Activated CD8-positive, alpha-beta T cell treated with anti-CD3 and anti-CD28 coated beads for 36 hours (primary cell): ENCODE measurements at places on chromosomes 12 and 14. TPM values are rescaled to one million over a fixed set of nuclear protein-coding genes. Genes with fewer than 3 reads are reported as not detected.

Gene COL2A1
- not detected for total RNA-seq

Gene SERPINA10
- not detected for total RNA-seq

Gene KRT4
- total RNA-seq: 0.16 TPM

Gene SERPINA1
- total RNA-seq: 1.9 TPM

Gene CCDC60
- total RNA-seq: not detected

DNA sequence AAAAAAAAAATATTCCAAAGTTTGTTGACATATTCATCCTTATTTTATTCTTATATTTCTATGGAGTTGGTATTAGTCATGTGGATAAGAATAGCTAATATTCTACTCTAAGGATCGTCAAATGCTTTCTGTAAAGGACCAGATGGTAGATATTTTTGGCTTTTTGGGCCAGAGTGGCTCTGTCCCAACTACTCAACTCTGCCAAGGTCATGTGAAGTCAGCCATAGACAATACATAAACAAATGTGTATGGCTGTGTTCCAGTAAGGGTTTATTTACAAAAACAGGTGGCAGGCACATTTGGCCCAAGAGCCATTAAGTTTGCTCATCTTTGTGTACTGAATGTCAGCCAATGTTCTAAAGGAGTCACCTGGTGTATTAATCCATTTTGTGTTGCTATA lies 131.8 kb downstream of the TBX5 start:
- DNase-seq: no peak

- no peak for DNase-seq
These were observed 249.9 kb downstream of the DPF3 start for GRCh38 chr14:72644038-72644437.

- no peak for DNase-seq
These were observed 214.7 kb downstream of the PDZRN4 start for GRCh38 chr12:41402801-41403200.

DNA sequence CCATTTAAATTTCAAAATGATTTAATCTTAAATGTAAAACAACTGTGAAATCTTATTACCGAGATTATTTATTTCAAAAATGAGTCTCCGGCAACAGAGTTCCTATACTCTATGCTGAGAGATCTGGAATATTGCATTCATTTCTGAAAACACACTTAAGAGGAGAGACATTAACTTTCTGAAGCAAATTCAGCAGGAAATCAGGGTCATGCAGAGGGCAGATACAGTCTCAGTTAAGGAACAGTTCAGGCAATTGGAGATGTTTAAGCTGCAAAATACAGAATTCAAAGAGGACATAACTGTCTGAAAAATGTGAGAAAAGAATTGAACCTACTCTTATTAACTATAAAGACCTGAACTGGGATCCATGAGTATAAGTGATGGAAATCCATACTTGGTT lies 320.7 kb downstream of the PAWR start:
- DNase-seq: no peak

- DNase-seq: no peak
These were observed 21.3 kb downstream of the KCNA5 start for GRCh38 chr12:5064913-5065490.

DNA sequence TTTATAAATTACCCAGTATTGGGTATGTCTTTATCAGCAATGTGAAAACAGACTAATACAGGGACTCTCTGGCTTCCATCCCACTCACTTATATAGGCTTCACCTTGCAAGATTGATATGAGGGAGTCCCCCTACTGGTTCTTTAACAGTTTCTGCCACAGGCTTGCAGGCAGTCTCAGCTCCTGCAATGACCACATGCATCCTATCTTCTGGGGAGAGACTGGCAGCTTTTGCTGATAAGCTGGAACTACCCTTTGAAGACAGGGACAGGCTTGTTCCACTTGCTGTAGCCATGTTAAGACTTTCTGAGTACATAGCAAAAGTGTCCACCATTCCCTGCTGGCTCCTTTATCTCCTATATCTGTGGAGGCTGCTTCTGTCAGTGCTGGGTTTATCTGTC lies 531.7 kb upstream of the FLRT2 start:
- no peak for DNase-seq

- DNase-seq: no peak
These were observed 116.9 kb upstream of the ATF1 start for GRCh38 chr12:50647031-50647430.

DNA sequence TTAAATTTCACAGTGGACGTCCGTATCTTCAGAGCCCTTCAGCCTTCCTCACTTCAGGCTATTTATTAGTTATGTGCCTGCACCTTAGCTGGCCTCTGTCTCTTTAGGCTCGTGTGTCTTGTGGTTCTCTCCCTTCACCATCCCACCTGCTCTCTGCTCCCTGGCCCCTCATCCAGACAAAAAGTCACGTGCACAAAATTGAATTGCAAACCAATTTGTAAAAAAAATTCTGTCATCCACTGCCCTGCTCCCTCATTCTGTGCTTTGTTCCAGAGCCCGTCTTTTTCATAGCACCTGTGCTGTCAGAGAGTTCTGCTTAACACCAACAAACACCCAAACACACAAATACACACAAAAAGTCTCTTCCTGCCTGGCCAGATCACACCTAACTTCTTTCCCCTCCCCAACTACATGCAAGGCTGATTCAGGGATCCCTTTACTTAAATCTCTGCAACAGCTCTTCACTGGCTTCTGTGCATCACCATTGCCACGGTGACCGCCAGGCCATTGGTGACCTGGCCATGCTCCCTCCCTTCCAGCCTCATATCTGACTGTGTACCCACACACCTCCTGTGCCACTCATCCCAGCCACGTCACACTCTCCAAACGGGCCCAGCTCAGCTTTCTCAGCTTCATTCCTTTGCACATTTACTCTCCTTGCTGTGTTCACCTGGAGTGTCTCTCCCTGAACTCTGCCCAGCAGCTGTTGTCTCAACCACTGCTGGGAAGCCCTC lies 205.7 kb downstream of the TTC8 start:
- DNase-seq: no peak

DNA sequence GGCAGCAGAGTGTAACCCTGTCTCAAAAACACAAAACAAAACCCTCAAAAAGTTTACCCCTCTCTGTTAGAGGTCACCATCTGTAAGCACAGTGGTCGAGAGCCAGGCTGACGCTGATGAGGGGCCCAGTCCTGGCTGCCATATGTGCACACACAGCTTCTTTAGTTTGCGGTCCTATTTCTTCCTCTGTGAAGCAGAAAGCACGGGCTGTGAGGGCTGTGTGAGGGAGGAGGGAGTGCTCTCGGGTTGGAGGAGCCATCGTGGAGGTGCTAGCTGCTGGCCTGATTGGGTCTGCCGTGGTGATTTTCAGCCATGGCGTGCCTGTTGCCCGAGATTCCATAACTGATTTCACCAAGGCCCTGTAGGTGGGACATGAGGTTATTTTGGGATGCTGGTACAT lies 3.5 kb downstream of the ULK1 start:
- DNase-seq: no peak

GRCh38 chr12:75974323-75975187 lies 57.0 kb downstream of the PHLDA1 start:
- no peak for DNase-seq

- DNase-seq: peak; percentile 43
These were observed 309.0 kb downstream of the VRK1 start for GRCh38 chr14:97106166-97106565.

- DNase-seq: no peak
These were observed 24.0 kb downstream of the KITLG start for GRCh38 chr12:88556213-88556774.

DNA sequence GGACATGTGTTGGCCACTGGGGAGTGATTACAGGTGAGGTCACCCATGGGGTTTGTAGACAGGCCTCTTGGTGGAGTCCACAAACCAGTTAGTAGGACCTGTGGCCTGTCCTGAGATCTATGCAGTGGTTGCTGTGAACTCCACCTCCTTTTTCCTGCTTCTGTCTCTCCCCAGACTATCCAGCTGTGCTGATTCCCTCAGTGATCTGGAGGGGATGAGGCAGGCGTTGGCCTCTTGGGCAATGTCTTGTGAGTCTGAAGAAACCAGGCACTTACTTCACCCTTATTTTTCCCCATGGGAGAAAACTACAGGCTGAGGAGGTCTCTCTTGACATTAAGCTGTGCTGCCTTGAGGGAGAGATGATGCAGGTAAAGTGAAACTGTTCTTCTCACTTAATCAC lies 257.2 kb upstream of the PRICKLE1 start:
- DNase-seq: no peak

- no peak for DNase-seq
These were observed 63.7 kb downstream of the FBXL14 start for GRCh38 chr12:1530592-1531152.

GRCh38 chr12:8123124-8123912 lies at the start of gene CLEC4A:
Gene CLEC4A (plus strand): TSS chr12:8123617. CDS start chr12:8123879, 262 bp downstream.
- no peak for DNase-seq
